Activated naive CD8-positive, alpha-beta T cell treated with anti-CD3 and anti-CD28 coated beads, Interleukin-2, amount 10 ng/mL, durations not matched to agents 7 days and 5 days (primary cell): ENCODE measurements at places on chromosomes 16 and 17. TPM values are rescaled to one million over a fixed set of nuclear protein-coding genes. Genes with fewer than 3 reads are reported as not detected.

GRCh38 chr17:28333083-28333746 lies 2.1 kb downstream of the IFT20 start:
- no peak for DNase-seq
- no peaks in the 10 kb centered on the region for H3K36me3 ChIP-seq
- no peak overlapping the region for H3K27ac ChIP-seq
- peaks cover 23% of the 10 kb centered on the region for H3K4me1 ChIP-seq

- H3K27ac ChIP-seq, result no peak overlapping the region
- no peaks in the 10 kb centered on the region for H3K36me3 ChIP-seq
- no peak for DNase-seq
- no peak overlapping the region for H3K4me3 ChIP-seq
- H3K27me3 ChIP-seq, result peaks cover 9% of the 10 kb centered on the region
These were observed 6.8 kb downstream of the KIFC3 start for GRCh38 chr16:57795431-57795878.

DNA sequence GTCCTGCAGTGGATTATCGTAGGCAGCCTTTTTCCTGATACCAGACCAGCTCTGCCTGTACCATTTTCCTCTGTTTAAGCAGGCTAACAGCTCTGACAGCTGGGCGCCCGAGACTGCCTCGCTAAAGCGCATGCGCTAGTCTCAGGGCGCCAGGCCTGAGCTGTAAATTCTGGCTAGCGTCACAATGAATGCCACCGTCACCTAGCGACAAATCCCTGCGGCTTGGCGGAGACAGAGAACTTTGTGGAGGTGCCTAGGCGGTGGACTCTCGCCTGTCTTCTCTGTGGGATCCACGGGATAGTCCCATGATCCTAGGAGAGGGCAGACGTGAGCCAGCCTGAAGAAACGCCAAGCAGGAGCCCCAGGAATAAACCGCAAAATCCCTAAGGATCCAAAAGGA lies 573.9 kb downstream of the KCNJ18 start:
- H3K4me1 ChIP-seq, result no peaks in the 10 kb centered on the region
- no peaks in the 10 kb centered on the region for H3K36me3 ChIP-seq
- H3K27me3 ChIP-seq, result no peaks in the 10 kb centered on the region
- no peak for DNase-seq
- H3K27ac ChIP-seq, result no peak overlapping the region

DNA sequence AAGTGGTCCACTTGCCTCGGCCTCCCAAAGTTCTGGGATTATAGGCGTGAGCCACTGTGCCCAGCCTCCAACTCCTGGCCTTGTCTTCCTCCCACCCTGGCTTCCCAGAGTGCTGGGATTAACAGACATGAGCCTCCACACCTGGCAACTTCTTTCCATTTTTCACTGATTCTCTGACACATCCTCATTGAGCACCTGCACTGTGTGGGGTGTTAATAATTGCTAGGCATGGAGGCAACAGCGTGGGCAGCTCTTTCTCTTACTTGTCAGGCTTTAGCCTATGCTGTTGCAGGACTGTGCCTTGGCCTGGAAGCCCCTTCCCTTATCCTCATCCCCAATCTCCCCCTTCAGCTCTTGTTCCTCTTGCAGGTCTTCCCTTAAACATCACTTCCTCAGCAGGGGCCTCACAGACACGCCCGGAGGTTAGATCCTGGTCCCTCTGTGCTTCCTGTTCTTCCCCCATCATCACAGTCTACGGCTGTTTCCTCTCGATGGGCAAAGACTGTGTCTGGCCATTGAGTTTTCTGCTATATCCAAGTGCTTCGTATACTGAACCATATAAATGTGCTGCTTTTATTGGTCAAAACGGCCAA lies 7.9 kb downstream of the QPRT start:
- peak overlapping the region; percentile 75 for H3K27ac ChIP-seq
- peaks cover 21% of the 10 kb centered on the region for H3K4me1 ChIP-seq

Gene FOXF1
- not detected for total RNA-seq

Gene CORO6
- total RNA-seq, result 9.0 TPM

DNA sequence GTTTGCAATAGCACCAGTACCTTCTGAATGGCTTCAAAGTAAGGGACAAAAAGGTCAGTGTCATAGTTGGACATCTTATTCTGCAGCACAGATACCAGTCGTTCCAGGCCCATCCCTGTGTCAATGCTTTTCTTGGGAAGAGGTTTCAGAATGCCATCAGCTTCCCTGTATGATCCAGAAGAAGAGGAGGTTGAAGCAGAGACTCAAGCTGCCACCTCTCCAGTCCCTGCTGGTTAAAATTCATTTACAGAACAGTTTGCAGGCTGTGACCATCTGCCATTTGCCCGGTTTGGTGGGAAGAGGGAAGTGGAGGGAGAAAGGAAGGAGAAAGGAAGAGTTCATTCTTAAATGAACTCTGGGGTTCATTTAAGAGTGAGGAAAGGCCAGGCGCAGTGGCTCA lies 18.4 kb upstream of the EXOSC6 start:
- no peak overlapping the region for H3K27ac ChIP-seq
- peaks cover 37% of the 10 kb centered on the region for H3K36me3 ChIP-seq
- no peak overlapping the region for H3K4me3 ChIP-seq

DNA sequence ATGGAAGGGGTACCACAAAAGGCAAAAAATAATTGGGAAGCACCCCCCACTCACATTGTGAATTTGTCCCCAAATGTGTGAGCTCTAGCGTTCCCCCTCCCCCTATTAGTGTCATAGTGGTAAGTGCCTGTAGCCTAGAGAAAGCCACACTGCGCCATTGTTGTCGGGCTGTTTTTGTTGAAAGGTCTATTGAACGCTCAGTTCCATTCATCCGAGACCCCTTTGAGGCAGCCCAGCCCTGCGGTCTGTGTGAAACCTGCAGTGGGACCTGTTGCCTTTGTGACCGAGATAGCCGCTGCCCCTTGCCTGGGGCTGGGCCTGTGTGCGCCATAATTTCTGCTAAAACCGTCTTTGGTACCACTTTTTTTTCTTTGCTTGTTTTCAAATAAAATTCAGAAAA lies 3.0 kb downstream of the JPT2 start:
- no peaks in the 10 kb centered on the region for H3K27me3 ChIP-seq
- no peak overlapping the region for H3K4me3 ChIP-seq
- H3K4me1 ChIP-seq, result peaks cover 20% of the 10 kb centered on the region
- H3K36me3 ChIP-seq, result peaks cover 5% of the 10 kb centered on the region
- H3K27ac ChIP-seq, result peak overlapping the region; percentile 27
- DNase-seq, result no peak

DNA sequence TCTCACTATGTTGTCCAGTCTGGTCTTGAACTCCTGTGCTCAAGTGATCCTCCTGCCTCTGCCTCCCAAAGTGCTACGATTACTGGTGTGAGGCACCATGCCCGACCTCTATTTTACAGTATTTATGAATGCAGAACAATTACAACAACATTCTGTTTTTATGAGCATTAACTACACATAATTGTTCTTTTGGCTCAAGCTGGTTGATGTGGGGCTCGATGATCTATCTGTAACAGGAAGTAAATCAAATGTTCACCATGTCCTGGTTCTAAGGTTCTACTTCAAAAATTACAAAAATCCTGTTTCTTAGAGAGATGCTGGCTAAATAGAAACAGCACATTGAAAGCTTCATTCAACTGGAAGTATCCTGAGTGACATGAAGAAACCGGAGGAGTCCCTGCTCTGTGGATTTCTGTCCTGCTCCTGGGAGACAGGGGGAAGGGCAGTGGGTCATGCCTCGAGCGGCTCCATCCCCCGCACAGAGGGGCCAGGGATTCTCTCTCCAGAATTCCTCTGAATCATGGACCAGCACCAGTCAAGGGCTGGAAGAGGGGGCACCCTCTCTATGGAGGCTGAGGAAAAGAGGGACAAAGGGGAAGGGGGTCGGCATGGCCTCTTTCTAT lies 31.5 kb downstream of the FA2H start:
- H3K27me3 ChIP-seq, result no peaks in the 10 kb centered on the region
- H3K4me3 ChIP-seq, result no peak overlapping the region

DNA sequence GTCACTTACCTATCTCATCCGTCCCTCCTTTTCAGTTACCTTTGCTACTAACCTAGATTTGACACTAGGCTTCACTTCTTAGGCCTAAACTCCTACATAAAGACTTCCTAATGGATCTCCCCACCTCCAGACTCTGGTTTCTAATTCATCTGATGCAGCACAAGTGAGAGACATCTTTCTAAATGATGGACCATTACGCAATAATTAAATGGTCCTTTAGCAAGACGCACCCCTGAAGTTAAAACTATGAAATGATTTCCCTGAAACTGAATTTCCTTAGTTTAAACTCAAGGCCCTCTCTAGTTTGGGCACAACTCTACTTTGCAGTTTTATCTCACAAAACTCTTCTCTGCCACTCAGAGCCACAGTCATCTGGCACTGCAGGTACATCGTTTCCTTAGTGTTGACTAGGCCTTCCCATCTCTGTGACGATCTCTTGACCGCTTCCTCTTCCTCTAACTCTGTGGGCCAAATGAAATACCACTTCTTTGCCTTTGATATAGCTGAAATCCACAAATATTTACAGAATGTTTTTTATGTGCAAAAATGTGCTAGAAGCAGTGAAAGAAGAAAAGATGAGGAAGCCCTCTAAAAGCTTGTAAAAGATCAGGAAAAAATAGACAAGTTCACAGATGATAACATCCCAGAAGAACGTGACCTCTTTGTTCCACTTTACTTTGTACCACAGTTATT lies 3.3 kb downstream of the SYNRG start:
- peak overlapping the region; percentile 89 for H3K27ac ChIP-seq
- peak; percentile 37 for DNase-seq
- peak overlapping the region; percentile 88 for H3K4me3 ChIP-seq
- no peaks in the 10 kb centered on the region for H3K27me3 ChIP-seq
- peaks cover 44% of the 10 kb centered on the region for H3K4me1 ChIP-seq

DNA sequence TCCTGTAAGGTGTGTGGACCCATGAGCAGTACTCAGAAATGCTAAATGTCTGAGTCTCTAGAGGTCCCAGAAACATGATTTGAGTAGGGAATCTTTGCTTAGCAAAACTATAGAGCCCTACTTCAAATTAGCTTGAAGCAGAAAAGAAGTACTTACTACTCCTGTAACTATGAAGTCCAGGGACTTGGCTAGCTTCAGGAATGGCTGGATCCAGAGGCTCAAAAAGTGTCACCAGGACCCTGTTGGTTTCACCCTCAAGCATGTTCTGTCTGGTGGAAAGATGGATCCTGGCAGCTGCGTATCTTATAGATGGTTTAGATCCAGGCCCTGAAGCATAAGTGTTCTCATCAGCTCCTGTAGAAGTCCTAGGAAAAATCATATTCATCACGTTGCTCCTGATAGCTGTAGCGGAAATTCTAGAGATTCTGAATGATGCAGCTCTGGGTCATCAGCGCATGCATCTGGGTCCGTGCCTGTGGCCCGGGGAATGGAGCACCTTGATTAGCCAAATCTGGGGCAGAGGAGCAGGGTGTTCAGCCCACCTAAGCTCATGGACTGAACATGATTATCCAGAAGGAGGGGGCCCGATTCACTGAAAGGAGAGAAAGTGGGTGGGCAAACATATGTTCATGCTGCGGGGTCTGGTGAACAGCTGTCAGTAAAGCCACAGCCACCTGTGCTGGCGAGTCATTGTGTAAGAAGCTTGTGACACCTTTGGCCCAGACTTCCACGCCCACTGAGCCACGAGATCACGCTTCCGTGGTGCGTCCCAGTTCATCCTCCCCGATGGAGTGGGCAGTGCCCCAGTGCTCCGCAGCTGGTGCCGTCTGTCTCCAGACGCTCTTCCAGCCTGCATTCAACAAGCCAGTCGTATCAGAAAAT lies 260.6 kb downstream of the CPPED1 start:
- peaks cover 4% of the 10 kb centered on the region for H3K36me3 ChIP-seq
- DNase-seq, result no peak
- H3K27me3 ChIP-seq, result no peaks in the 10 kb centered on the region
- no peak overlapping the region for H3K27ac ChIP-seq

DNA sequence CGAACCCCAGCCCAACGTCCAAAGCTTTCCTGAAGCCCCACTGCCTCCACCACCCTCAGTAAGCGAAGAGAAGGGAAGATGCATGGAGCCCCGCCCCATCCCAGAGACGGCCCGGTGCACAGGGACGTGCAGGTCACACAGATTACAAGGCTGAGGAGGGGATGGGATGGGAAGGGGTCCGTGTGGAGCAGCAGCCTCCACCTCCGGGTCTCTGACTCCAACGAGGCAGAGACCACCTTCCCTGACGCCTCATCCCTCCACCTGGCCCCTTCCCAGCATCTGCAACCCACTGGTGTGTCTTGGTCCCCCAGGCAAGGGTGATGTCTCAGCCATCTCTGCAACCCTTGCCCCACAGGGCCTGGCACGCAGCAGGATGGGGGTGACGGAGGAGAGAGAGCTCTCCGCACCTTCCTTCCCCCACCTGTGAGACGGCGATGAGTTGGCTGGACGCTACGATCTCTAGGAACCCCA lies 58.5 kb downstream of the TBC1D16 start:
- H3K36me3 ChIP-seq, result no peaks in the 10 kb centered on the region
- H3K4me3 ChIP-seq, result no peak overlapping the region
- peak; percentile 10 for DNase-seq
- H3K4me1 ChIP-seq, result no peaks in the 10 kb centered on the region
- no peaks in the 10 kb centered on the region for H3K27me3 ChIP-seq
- no peak overlapping the region for H3K27ac ChIP-seq

Gene CDC6
- 75.2 TPM for total RNA-seq
